GM18507 (cell line): ENCODE measurements at places on chromosomes 3 and 15.

- DNase-seq, result no peak
Observed at GRCh38 chr15:85742186-85742821, 52.4 kb downstream of the KLHL25 start.

- DNase-seq, result no peak
Observed at GRCh38 chr3:123627673-123628670, 43.1 kb upstream of the HACD2 start.

DNA sequence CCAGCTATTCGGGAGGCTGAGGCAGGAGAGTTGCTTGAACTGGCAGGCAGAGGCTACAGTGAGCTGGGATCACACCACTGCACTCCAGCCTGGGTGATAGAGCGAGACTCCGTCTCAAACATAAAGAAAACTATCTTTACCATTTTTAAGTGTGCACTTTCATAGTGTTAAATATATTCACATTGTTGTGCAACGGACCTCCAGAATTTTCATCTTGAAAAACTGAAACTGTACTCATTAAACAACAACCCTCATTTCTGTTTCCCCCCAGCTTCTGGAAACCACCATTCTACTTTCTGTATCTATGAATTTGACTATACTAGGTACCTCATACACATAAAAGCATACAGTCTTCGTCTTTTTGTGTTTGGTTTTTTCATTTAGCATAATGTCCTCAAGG lies 375.1 kb downstream of the SHQ1 start:
- DNase-seq, result no peak

GRCh38 chr15:58608711-58609110 lies 140.8 kb downstream of the ADAM10 start:
- DNase-seq, result no peak

GRCh38 chr3:5191555-5192304 lies 4.2 kb downstream of the EDEM1 start:
- DNase-seq, result no peak

- no peak for DNase-seq
Observed at GRCh38 chr15:37109872-37110572, 9.7 kb upstream of the MEIS2 start.

DNA sequence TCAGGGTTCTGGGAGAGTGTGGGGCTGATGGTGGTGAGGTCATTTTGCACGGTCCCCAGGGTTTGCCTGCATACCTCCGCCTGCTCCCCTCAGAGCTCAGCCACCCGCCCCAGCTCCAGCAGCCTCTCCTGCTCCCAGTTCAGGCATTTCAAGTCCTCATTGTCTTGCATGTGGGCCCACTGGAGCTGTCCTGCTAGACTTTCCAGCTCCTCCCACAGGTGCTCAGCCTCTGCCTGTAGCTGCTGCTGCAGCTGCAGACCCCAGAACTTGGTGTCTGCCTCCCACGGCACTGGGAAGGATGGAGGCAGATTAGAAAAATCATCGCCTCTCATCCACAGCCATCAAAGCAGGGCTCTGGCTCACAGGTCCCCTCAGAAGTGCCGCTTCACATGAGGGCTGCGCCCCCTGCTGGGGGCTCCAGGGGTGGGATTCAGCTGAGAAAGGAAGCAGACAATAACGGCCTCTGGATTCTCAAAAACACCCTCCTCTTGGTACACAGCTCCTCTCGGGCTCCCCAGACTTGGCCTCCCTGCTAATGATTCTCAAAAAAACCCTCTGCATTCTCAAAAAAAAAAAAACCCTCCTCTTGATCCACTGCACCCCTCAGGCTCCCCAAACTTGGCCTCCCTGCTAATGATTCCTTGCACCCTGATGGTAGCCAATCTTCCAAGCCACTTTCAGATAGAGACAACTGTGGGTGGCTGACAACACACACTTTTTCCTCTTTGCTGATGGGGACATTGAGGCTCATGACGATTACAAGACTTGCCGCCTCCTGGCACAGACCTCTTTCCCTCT lies 89.3 kb upstream of the C2CD4B start:
- DNase-seq, result no peak

DNA sequence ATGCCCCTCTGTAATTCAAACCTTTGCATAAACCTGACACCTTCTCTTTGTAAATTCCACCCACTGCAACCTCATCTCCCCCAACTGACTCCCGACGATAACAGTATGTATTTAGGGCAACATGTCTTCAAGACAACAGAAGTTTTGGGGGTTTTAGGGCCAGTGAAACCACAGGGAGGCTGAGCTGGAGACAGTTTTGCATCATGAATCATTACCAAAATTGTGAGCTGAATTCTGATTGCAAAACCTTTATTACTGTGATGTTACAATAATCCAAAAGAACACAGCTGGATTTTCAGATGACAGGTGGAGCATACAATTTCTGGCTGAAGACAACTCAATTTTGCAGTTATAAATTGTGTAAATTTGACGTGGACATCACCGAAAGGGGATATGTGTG lies 281.3 kb upstream of the TTC14 start:
- no peak for DNase-seq

DNA sequence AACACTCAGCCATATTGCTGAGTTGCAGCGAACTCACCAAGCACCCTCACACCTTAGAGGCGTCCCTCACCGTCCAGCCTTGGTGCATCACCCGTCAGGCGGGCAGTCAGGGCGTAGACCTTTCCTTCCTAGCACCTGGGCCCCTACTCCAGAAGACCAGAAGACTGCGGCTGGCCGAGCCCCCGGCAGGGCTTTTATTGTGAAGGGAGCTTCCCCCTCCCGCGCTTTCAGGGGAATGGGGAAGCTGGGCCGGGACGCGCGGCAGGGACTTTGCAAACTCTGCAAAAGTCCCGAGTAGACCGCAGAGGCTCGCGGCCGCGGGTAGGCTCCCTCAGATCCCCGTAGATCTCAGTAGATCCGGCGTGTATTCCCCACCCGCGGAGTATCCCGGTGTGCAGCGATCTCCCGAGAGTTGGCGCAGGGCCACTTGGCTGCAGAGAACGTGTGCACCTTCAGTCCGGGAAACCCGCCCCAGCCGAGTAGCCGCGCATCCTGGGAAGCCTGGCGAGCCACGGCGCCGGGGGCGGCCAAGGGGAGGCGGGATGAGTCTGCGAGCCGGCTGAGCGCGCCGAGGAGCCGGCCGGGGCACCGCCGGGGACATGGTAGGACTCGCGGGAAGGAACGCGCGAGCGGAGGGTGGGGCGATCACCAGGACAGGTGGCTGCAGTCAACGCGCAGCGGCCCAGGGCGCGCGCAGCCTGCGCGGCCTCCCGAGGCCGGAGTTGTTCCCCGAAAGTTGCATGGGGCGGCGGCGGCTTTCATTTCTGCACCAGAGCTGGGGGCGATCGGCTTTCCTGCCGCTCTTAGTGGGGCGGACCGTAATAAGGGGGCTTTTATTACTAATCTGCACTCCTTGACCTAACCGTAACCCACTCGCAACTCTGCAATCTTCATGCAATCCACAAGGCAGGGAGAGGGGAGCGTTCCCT lies at the start of gene GASK1A:
GASK1A (plus strand) TSS at position 268 of the 929 bp plus-strand sequence; CDS start at position 600, 332 bp downstream.
- DNase-seq, result no peak

GRCh38 chr3:135393159-135393558 lies 572.4 kb upstream of the PPP2R3A start:
- DNase-seq, result no peak

DNA sequence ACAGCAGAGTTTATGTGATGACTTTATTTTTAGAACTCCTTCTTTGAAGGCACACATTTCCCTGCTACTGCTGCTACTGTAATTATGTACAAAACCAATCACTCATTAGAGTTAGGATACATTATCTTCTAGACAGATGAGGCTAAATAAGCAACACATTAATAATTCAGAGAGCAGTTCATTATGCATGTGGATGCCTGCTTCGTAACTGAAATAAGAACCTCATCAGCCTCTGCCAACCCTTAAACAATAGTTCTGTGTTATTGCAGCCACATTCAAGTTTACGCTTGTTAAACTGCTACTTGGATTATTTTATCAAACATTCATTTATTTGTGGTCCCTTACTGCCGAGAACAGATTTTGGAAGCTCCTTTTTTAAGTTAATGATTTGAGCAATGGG lies 52.5 kb upstream of the C15orf61 start:
- DNase-seq, result no peak

DNA sequence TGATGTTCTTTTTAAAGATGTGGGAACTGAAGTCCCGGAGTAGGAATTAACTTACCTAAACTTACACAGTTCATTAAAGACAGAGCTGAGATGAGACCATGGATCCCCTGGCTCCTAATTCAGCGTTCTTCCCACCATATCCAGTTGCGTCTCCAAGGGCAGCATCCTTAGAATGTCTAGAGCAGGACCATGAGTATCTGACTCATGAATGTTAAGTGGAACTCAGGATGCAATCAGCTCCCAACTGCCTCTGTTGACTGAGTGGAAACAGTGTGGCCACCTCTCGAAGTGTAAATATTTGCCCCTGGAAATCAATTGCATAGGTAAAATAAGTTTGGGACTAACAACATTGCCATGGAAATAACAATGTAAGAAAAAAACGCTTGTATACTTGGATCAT lies 2.5 kb downstream of the SNTN start:
- DNase-seq, result no peak

DNA sequence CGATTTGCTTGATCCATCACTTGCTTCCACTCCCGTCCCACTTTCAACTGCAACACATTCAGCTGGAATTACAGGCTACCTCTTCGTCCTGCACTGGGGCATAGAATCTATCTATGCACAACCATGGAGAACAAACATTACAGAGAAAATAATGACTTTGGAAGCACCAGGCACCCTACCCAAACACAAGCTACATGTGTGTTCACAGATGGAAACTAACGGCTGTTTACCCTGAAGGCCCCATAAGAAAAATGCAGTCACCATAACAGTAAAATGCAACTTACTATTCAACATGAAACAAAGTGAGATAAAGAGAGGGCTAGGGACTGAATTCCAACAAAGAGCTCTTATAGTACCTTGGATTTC lies 496.8 kb downstream of the FOXP1 start:
- no peak for DNase-seq

- no peak for DNase-seq
Observed at GRCh38 chr3:69531576-69532546, 146.0 kb upstream of the FRMD4B start.

DNA sequence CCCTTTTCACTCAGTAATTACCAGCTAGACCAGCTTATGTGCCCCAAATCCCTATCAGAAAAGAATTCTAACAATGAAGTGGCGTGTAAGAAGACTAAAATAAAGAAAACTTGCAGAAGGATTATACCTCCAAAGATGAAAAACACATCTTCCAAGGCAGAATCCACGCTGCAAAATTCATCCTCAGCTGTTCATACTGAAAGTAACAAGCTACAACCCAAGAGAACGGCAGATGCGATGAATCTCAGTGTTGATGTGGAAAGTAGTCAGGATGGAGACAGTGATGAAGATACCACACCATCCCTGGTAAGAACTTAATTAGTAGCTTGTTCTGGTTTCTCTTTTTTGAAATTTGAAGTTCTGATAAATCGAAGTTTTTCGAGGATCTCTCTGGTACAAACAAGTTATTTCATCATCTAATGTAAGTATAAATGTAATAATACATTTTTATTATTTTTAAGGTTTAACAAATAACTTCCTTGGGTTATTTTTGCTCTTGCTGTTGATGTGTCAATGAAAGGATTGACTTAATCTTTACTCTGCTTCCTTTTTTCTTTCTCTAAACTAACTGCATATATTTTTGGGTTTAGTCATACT lies 1.4 kb downstream of the WDR76 start:
- DNase-seq, result no peak

DNA sequence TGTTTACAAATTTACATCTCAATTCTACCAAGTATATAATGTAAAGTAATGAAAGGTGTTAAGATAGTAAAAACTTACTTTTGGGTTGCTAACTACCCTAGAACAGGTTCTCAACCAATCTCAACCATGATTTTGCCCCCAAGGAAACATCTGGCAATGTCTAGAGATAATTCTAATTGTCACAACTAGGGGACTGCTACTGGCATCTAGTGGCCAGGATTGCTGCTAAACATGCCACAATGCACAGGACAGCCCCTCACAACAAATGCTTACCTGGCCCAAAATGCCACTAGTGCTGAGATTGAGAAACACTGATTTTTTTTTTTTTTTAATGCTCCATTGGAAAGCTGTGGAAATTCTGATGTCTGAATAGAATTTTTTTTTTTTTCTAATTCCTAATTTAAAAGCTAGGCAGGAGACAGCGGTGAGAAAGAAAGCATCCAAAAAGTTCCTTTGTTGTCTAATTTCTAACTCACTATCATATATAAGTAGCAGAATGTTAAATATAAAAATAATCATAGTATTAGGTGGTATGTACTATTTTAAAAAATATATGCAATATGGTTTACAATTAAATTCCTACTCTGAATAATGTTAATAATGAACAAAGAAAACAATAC lies 81.5 kb downstream of the TJP1 start:
- DNase-seq, result no peak

- DNase-seq, result no peak
Observed at GRCh38 chr3:126419151-126419703, 24.5 kb downstream of the CFAP100 start.

DNA sequence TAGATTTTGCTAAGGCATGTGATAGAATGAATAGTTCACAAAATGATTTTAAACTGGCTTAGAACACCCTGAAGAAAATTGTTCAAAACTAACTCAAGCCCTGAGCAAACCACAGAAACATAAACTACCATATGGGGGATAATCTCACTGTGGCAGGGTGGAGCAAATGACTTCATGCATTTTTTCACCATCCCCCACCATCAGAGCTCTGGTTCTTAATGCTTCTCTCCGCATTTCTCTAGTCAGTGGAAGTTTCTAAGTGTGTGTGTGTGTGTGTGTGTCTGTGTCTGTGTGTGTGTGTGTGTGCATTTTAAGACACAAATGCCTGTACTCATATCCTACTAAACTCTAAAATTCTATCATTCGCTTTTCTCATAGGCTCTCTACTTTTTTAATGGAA lies 107.1 kb upstream of the PHLDB2 start:
- no peak for DNase-seq

- DNase-seq, result no peak
Observed at GRCh38 chr3:192229866-192230265, 497.5 kb downstream of the FGF12 start.

- no peak for DNase-seq
Observed at GRCh38 chr3:98182196-98182595, 15.7 kb downstream of the OR5H15 start.

DNA sequence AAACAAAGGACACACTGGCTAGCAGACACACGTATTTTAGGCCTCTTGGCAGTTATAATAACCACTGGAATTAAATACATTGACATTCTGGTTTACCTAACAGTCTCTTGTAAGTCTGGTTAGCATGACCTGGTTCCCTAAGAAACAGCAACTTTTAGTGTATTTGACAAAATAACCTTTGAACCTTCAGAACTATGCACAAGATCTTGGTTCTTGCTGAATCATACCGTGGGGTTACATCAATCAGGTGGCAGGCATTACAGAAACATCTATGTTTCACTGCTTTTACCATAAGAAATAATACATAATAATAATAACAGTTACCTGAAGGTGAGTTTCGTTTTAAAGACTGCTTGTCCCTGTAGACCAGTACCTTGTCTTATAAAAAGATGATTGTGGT lies 18.8 kb downstream of the LEO1 start:
- no peak for DNase-seq

DNA sequence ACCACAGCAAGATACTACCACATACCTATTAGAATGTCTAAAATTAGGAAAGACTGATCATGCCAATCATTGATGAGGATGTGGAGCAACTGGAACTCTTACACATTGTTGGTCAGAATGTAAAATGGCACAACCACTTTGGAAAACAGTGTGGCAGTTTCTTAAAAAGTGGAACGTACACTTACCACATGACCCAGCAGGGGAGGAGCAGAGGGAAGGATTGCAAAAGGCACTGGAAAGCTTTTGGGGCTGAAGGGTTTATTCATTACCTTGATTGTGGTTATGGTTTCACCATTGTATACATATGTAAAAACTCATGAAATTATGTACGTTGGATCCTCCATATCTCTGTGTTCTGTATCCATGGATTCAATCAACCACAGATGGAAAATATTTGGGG lies 3.3 kb upstream of the EHD4 start:
- DNase-seq, result no peak

- no peak for DNase-seq
Observed at GRCh38 chr3:179446501-179446900, 4.8 kb downstream of the GNB4 start.
